Endodermal cell (in vitro differentiated cells): ENCODE measurements at places on chromosomes 6 and 20. TPM values are rescaled to one million over a fixed set of nuclear protein-coding genes. Genes with fewer than 3 reads are reported as not detected.

Gene PNPLA1
- total RNA-seq: not detected in 2 replicates

Gene COL11A2
- 1.4 to 2.8 TPM (median 2.3 TPM) in 3 replicates for total RNA-seq

Gene PHACTR3
- total RNA-seq: not detected in 3 replicates

Gene KIFC1
- 56.6 and 58.6 TPM in 2 replicates for total RNA-seq

Gene SSTR4
- 0.40 to 0.44 TPM in 2 of 3 replicates, not detected in the other for total RNA-seq

Gene TCF15
- total RNA-seq: 1.9 and 2.0 TPM in 2 replicates

Gene SPINT4
- total RNA-seq: not detected in 2 replicates

Gene PDE7B
- 0.06 TPM in 1 of 3 replicates, not detected in the others for total RNA-seq

Gene SLCO4A1
- total RNA-seq: 4.8 and 5.0 TPM in 2 replicates

Gene ECI2
- total RNA-seq: 40.4 and 43.2 TPM in 2 replicates

Gene SYNGAP1
- 75.4 and 90.2 TPM in 2 replicates for total RNA-seq

Gene ATAT1
- 33.7 to 38.9 TPM (median 38.0 TPM) in 3 replicates for total RNA-seq

Gene STMND1
- not detected in 2 replicates for total RNA-seq

Gene PPP1R3D
- total RNA-seq: 3.9 and 4.0 TPM in 2 replicates

Gene SHLD1
- total RNA-seq: 6.6 and 6.9 TPM in 2 replicates

Gene NOTCH4
- 0.94 to 2.5 TPM (median 2.0 TPM) in 3 replicates for total RNA-seq

Gene HRH3
- total RNA-seq: 0.44 and 0.56 TPM in 2 replicates

Gene FNDC11
- total RNA-seq: 2.4 and 2.7 TPM in 2 replicates

Gene VEGFA
- 141 and 163 TPM in 2 replicates for total RNA-seq

Gene RBBP9
- total RNA-seq: 17.5 to 26.3 TPM (median 24.8 TPM) in 3 replicates

Gene UST
- 16.3 and 17.9 TPM in 2 replicates for total RNA-seq

Gene LKAAEAR1
- total RNA-seq: 0.73 TPM in 1 of 3 replicates, not detected in the others

Gene CYB5R4
- 13.7 and 15.4 TPM in 2 replicates for total RNA-seq

Gene CALHM4
- total RNA-seq: not detected in 2 replicates

Gene ATP9A
- total RNA-seq: 14.4 to 31.0 TPM (median 27.9 TPM) in 3 replicates

Gene ZNF451
- total RNA-seq: 71.4 to 77.3 TPM (median 72.5 TPM) in 3 replicates

Gene TPX2
- total RNA-seq: 108 and 119 TPM in 2 replicates

Gene AVP
- not detected in 3 replicates for total RNA-seq

Gene ADIG
- not detected in 2 replicates for total RNA-seq

Gene FKBP5
- total RNA-seq: 25.8 and 27.0 TPM in 2 replicates

Gene EPB41L1
- 32.2 and 32.3 TPM in 2 replicates for total RNA-seq

Gene LY6G6C
- 0.38 to 0.42 TPM in 2 of 3 replicates, not detected in the other for total RNA-seq

Gene FAM83C
- not detected in 2 replicates for total RNA-seq

Gene ASIP
- total RNA-seq: not detected in 2 replicates

Gene TRIM40
- total RNA-seq: not detected in 2 replicates

Gene COL9A3
- 112 and 133 TPM in 2 replicates for total RNA-seq

Gene TMEM217
- total RNA-seq: 1.1 and 1.6 TPM in 2 replicates

Gene ADAM33
- total RNA-seq: 3.0 to 3.9 TPM (median 3.6 TPM) in 3 replicates

Gene NR2E1
- not detected in 2 replicates for total RNA-seq

Gene UNC5CL
- total RNA-seq: 3.3 to 4.7 TPM (median 3.6 TPM) in 3 replicates

Gene FAM184A
- 188 and 216 TPM in 2 replicates for total RNA-seq

Gene ANKRD6
- 110 to 118 TPM (median 116 TPM) in 3 replicates for total RNA-seq

Gene SLA2
- 0.44 to 1.2 TPM (median 0.84 TPM) in 3 replicates for total RNA-seq

Gene SLC26A8
- not detected in 3 replicates for total RNA-seq

Gene RAB32
- total RNA-seq: 17.0 to 31.0 TPM (median 19.8 TPM) in 3 replicates

Gene MDFI
- 57.3 to 85.1 TPM (median 80.0 TPM) in 3 replicates for total RNA-seq

Gene CST5
- total RNA-seq: not detected in 3 replicates

Gene NOX3
- total RNA-seq: not detected in 2 replicates

Gene AP5S1
- total RNA-seq: 3.0 to 5.1 TPM (median 4.4 TPM) in 3 replicates

Gene C6orf15
- not detected in 3 replicates for total RNA-seq

Gene DSP
- total RNA-seq: 152 and 153 TPM in 2 replicates

Gene SLC32A1
- total RNA-seq: 1.3 TPM in 1 of 3 replicates, not detected in the others

Gene EFCAB8
- 0.44 to 2.5 TPM (median 1.5 TPM) in 3 replicates for total RNA-seq

Gene TXLNB
- total RNA-seq: not detected in 3 replicates

Gene THBS2
- total RNA-seq: 0.45 to 0.93 TPM in 2 of 3 replicates, not detected in the other

Gene CARMIL1
- total RNA-seq: 29.7 and 31.6 TPM in 2 replicates

Gene TAF4
- total RNA-seq: 26.7 and 39.9 TPM in 2 replicates

Gene ARHGAP40
- total RNA-seq: 18.3 and 18.5 TPM in 2 replicates

Gene OSBPL2
- 50.3 to 53.3 TPM (median 51.6 TPM) in 3 replicates for total RNA-seq

Gene ABHD16B
- not detected in 3 replicates for total RNA-seq
